Esophagus mucosa (tissue), 1 donor: ENCODE measurements at places on chromosomes 2 and 18.

- no peak for ATAC-seq
Observed at GRCh38 chr2:75406131-75406581, 154.6 kb downstream of the EVA1A start.

DNA sequence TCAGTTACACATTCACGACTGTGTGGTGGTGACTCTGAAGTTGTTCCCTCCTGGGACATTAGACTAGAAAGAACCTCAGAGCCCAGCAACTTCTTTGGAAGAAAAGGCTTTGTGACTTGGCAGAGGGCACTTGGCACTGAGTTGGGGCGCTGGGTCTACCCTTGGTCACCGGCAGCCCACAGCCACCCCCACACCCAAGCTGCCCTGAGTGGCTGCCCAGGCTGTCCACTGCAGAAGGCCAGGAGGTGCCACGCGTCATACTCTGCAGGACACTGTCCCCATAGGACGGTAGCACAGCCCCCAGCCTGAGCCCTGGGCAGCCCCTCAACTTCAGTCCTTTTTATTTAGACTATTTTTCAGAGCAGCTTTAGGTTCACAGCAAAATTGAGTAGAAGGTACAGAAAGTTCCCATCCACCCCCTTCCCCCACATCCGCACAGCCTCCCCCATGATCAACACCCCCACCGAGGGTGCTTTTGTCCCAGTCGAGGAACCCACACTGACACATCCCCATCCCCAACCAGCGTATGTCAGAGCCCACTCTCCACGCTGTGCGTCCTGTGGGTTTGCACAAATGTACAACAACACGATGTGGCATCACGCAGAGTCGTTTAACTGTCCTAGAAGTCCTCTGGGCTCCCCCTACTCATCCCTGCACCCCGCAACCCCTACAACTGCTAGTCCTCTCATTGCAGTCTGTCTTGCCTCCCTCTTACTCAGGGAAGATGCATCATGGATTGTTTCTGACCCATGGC lies 1.1 kb downstream of the PRLH start:
- no peak for ATAC-seq

GRCh38 chr2:187857826-187858225 lies 303.6 kb upstream of the TFPI start:
- no peak for ATAC-seq

DNA sequence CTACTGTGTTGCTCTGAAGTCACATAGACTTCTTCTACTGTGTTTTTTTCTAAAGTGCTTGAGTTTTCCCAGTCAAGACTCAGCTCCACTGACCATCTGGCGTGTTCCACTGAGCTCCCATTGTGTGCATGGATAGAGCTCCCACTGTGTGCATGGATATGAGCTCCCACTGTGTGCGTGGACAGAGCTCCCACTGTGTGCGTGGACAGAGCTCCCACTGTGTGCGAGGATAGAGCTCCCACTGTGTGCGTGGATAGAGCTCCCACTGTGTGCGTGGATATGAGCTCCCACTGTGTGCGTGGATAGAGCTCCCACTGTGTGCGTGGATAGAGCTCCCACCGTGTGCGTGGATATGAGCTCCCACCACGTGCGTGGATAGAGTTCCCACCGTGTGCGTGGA lies 148.3 kb upstream of the ALKAL2 start:
- no peak for ATAC-seq

DNA sequence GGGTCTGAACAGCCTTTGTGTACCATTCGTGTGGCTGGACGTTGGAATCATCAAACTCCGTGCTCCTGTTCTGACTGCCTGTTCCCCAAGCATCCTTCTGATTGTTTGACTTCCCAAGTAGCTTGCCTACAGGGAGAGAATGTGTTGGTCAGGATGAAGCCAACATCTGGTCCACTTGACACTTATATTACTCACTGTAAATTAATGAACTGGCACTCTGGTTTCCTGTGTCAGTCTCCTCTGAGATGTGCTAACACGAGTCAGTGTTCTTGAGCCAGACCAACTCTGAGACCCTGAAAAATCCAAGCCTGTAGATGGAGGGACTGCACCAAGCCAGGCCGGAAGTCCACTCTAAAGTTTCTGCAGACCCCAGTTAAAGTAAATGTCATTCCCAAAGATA lies 440.9 kb downstream of the ZNF516 start:
- no peak for ATAC-seq
